Calu3 (cell line): ENCODE measurements at places on chromosomes 2 and 18. TPM values are rescaled to one million over a fixed set of nuclear protein-coding genes. Genes with fewer than 3 reads are reported as not detected.

GRCh38 chr2:120418174-120418787 lies 72.3 kb downstream of the INHBB start:
- H3K27me3 ChIP-seq, result peaks cover 78% of the 10 kb centered on the region
- no peak for DNase-seq
- H3K27ac ChIP-seq, result no peak overlapping the region
- H3K4me3 ChIP-seq, result no peak overlapping the region

DNA sequence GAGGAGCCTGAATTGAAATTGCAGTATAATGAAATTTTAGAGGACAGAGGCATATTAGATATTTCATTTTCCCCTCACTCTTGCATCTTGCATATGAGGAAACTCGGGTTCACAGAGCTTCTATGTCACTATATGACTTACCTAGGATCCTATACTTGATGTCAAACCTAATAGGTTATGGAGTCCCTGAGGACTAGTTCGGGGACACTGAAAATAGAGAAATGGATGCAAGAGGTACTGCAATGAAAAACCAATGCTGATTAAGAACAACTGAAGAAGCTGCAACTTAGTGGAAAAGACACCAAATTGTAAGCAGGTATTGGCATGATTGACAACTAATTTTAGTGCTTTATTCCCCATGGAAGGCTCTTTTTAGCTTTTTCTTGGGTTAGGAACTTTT lies 210.1 kb downstream of the IKZF2 start:
- no peak for DNase-seq
- H3K36me3 ChIP-seq, result no peaks in the 10 kb centered on the region
- peak overlapping the region; percentile 30 for H3K27ac ChIP-seq

DNA sequence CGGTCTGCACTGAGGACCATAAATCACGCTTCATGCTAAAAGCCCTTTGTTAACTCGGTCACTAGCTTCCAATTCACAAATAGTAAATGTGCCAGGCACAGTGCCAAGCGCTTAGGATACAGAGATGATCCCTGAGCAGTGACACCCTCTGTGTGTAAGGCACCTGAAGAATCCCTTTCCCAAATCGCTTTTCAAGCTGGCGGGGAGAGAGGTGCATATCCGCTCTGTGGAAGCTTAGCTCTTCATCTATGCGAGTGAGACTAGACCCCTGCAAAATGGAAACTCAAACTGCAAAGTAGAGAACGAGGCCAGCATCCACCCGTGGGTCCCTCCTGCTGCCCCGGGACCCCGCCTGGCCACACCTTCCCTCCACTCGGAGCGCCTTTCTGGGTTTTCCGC lies 2.4 kb downstream of the PIEZO2 start:
- H3K36me3 ChIP-seq, result no peaks in the 10 kb centered on the region
- no peak for DNase-seq
- H3K4me1 ChIP-seq, result peaks cover 8% of the 10 kb centered on the region
- H3K4me3 ChIP-seq, result no peak overlapping the region

- H3K27me3 ChIP-seq, result no peaks in the 10 kb centered on the region
- no peaks in the 10 kb centered on the region for H3K4me1 ChIP-seq
- H3K27ac ChIP-seq, result no peak overlapping the region
- no peak for DNase-seq
Measured at GRCh38 chr18:60865801-60866200, 467.4 kb upstream of the CDH20 start.

DNA sequence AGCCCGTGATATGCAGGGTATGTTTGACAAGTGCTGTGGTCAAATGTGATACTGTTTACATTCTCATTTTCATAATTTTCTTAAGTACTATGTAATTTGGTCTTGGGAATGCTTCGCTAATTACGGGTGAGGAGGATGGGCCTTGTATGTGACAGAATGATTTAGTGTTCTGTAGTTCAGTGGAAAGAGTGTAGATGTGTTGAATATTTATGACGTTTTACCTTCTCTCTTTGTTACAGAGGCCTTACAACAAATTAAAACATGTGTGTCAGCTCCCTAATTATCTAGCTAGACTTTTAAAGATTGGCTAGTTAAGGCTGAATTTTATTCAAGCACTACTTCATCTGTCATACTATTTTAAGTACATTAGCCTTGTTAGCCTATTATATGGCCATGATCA lies 10.6 kb upstream of the CHRNA1 start:
- H3K4me3 ChIP-seq, result no peak overlapping the region
- no peak for DNase-seq
- H3K4me1 ChIP-seq, result peaks cover 12% of the 10 kb centered on the region
- no peaks in the 10 kb centered on the region for H3K36me3 ChIP-seq
- peaks cover 8% of the 10 kb centered on the region for H3K27me3 ChIP-seq

GRCh38 chr18:44537526-44537925 lies 143.2 kb upstream of the SETBP1 start:
- H3K4me3 ChIP-seq, result no peak overlapping the region
- no peak overlapping the region for H3K27ac ChIP-seq
- DNase-seq, result peak; percentile 56
- H3K36me3 ChIP-seq, result no peaks in the 10 kb centered on the region

DNA sequence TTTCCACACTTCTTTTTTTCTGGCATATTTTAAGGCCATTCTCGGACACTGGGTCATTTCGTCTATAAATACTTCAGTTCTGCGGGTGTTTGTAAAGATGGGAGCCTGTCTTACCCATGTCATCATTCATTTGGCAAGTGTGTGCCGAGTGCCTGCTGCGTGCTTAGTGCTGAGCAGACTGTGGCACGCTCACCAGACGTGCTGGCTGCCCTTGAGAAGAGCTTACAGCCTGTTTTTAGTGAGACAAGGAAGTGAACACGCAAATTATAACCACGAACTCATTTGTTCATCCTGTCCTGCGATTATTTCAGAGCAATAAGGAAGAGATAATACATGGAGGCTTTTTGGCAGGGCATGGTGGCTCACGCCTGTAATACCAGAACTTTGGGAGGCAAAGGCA lies 10.4 kb upstream of the STON1 start:
- no peaks in the 10 kb centered on the region for H3K27me3 ChIP-seq
- H3K27ac ChIP-seq, result no peak overlapping the region
- H3K4me1 ChIP-seq, result no peaks in the 10 kb centered on the region
- H3K36me3 ChIP-seq, result peaks cover 12% of the 10 kb centered on the region

DNA sequence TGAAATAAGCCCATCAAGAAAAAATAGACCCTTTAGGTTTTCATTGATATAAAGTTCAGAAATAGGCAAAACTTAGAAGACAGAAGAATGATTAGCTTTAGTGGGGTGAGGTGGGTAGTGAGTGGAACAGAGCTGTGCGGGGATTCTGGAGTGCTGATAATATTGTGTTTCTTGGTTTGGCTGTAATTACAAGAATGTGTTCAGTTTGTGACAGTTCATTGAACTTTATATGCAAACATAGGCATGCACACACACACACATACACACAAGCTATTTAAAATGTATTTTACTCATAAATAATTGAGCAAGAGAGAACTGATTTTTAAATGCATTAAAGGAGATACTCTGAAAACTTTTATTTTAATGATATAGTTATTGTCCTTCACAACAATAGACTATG lies 17.1 kb downstream of the ARHGAP15 start:
- no peak for DNase-seq
- no peaks in the 10 kb centered on the region for H3K4me1 ChIP-seq
- H3K4me3 ChIP-seq, result no peak overlapping the region
- H3K27ac ChIP-seq, result no peak overlapping the region
- H3K27me3 ChIP-seq, result no peaks in the 10 kb centered on the region

GRCh38 chr18:37266290-37266689 lies 299.3 kb downstream of the CELF4 start:
- no peaks in the 10 kb centered on the region for H3K4me1 ChIP-seq
- H3K4me3 ChIP-seq, result no peak overlapping the region
- peak; percentile 23 for DNase-seq
- peaks cover 87% of the 10 kb centered on the region for H3K27me3 ChIP-seq
- H3K27ac ChIP-seq, result no peak overlapping the region

DNA sequence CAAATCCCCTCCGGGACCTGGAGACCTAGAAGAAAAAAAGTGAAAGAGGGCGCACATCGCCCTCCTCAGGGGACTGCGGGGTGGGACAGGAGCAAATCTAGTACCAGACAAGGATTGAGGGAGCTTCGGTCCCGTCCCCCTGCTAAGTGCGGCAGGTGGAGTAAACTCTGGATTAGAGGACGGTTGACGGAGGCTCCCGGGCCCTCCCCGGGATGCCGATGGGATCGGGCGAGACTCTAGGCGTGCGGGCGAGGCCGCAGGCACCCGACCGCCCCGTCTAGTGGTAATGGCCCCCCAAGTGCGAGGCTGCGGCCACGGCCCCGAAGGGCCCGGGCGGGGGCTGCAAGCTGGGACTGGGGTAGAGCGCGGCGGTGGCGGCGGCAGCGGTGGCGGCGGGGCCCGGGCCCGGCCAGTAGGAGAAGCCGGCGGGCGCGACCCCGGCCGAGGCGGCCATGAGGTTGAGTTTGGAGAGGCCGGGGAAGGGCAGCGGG lies 3.5 kb downstream of the FEV start:
- H3K27me3 ChIP-seq, result peaks cover 91% of the 10 kb centered on the region
- H3K27ac ChIP-seq, result no peak overlapping the region
- H3K4me3 ChIP-seq, result peak overlapping the region; percentile 51
- no peak for DNase-seq

GRCh38 chr2:198880421-198880820 lies 577.3 kb downstream of the SATB2 start:
- H3K4me1 ChIP-seq, result no peaks in the 10 kb centered on the region
- H3K27ac ChIP-seq, result no peak overlapping the region
- H3K36me3 ChIP-seq, result no peaks in the 10 kb centered on the region
- no peaks in the 10 kb centered on the region for H3K27me3 ChIP-seq

GRCh38 chr2:47488870-47489584 lies 86.1 kb downstream of the MSH2 start:
- peaks cover 14% of the 10 kb centered on the region for H3K36me3 ChIP-seq
- peak overlapping the region; percentile 61 for H3K27ac ChIP-seq
- no peak overlapping the region for H3K4me3 ChIP-seq
- peak; percentile 63 for DNase-seq

GRCh38 chr2:56325661-56326345 lies 142.0 kb downstream of the CCDC85A start:
- DNase-seq, result no peak
- H3K4me1 ChIP-seq, result no peaks in the 10 kb centered on the region
- H3K27ac ChIP-seq, result no peak overlapping the region
- H3K36me3 ChIP-seq, result no peaks in the 10 kb centered on the region
- H3K4me3 ChIP-seq, result no peak overlapping the region

- H3K27me3 ChIP-seq, result no peaks in the 10 kb centered on the region
- no peaks in the 10 kb centered on the region for H3K4me1 ChIP-seq
- no peak overlapping the region for H3K27ac ChIP-seq
- no peak for DNase-seq
- H3K36me3 ChIP-seq, result peaks cover 9% of the 10 kb centered on the region
- H3K4me3 ChIP-seq, result no peak overlapping the region
Measured at GRCh38 chr2:10149635-10150034, 27.1 kb downstream of the RRM2 start.

DNA sequence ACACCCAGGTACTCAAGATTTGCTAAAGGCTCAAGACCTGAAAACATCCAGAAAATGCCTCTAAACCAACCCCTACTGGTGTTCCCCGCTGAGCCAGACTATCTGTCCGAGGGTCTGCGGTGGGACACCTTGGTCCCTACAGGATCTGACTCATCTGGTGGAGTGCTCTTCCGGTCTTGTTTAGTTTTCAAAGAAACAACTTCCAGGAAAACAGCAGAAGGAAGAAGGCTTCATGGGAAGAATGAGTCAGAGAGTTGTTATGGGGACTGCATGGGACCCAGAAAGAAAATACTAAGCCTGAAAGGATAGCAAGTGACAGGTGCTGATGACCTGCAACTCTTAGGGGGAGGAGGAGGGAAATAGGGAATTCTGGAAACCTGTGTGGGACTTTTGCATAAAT lies 41.3 kb downstream of the ZFP36L2 start:
- H3K27ac ChIP-seq, result peak overlapping the region; percentile 84
- peaks cover 20% of the 10 kb centered on the region for H3K36me3 ChIP-seq
- H3K27me3 ChIP-seq, result no peaks in the 10 kb centered on the region
- peaks cover 47% of the 10 kb centered on the region for H3K4me1 ChIP-seq
- DNase-seq, result no peak
- no peak overlapping the region for H3K4me3 ChIP-seq

- H3K27me3 ChIP-seq, result peaks cover 14% of the 10 kb centered on the region
- H3K4me1 ChIP-seq, result peaks cover 16% of the 10 kb centered on the region
- H3K27ac ChIP-seq, result no peak overlapping the region
- H3K36me3 ChIP-seq, result no peaks in the 10 kb centered on the region
Measured at GRCh38 chr2:159922563-159922962, 124.6 kb upstream of the CD302 start.

DNA sequence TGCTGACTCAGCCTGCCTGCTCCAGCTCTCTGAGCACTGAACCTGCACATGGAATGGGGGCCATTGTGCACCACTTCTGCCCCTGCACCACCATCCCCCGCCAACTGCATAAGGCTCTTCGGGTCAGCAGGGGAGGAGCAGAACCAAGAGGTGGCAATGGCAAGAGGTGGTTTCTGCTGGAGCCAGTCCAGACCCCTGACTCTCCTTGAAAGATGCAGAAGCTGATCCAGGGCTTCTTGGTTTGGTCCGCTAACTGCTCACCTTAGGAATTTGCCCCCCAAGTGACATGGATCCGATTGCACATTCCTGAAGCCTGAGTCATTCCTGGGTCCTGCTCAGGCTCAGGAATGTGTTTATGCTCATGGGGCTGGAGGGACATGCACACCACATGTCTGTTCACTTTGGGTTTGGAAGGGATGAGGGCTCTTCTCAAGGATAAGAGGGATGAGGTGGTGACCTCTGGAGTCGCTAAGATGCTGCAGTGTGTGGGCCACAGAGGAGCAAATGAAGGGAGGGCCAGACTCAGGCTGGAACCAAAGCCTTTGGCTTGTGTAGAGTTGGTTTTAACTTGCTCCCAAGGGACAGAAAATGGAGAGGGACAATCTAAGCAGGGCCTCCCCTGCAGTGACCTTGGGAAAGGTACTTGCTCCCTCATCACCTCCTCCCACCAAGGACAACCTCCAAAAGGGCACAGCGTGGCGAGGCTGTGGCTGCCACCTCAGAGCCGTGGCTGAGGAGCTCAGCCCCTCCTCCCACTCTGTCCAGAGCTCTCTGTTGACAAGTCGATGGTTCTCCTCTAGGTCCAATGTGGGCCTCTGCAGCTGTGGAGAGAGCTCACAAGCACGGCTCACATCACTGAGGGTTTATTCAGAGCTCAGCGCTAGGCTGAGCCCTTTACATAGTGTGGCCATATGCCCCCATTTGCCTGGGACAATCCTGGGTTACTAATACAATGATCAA lies 66.2 kb downstream of the HS1BP3 start:
- peak; percentile 86 for DNase-seq
- H3K4me3 ChIP-seq, result no peak overlapping the region

DNA sequence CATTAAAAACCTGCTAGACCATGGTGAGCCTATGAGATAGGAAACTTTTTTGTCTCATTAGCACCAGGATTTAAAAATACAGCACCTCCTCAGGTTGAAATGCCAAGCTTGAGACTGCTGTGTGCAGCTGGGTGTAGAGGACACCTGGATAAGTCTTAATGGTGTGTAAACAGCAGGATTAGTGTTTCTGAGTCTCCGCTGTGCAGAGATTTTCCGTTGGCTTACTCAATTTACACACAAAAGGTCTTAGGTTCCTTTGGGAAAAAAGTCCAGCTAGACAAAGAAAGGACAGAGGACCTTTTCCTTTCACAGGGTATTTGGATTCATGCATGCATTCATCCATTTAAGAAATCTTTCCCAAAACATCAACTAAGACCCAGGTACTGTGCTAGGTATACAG lies 168.1 kb downstream of the NRXN1 start:
- no peak for DNase-seq
- H3K4me3 ChIP-seq, result no peak overlapping the region
- no peaks in the 10 kb centered on the region for H3K36me3 ChIP-seq
- no peak overlapping the region for H3K27ac ChIP-seq

The EML6 gene
- total RNA-seq, result 0.45 and 1.1 TPM in 2 replicates

The MALL gene
- 51.5 and 72.6 TPM in 2 replicates for total RNA-seq

The STARD6 gene
- not detected in 2 replicates for total RNA-seq

The TMEM87B gene
- 35.0 and 37.0 TPM in 2 replicates for total RNA-seq

The CDKL4 gene
- total RNA-seq, result 0.83 and 1.3 TPM in 2 replicates

The EFR3B gene
- total RNA-seq, result 0.10 and 0.17 TPM in 2 replicates

The DLX1 gene
- not detected in 2 replicates for total RNA-seq

The ARHGEF33 gene
- total RNA-seq, result 0.34 and 0.71 TPM in 2 replicates

The NTSR2 gene
- total RNA-seq, result not detected in 2 replicates

The CCDC121 gene
- total RNA-seq, result 5.5 and 6.3 TPM in 2 replicates

The IL1RN gene
- 19.4 and 55.8 TPM in 2 replicates for total RNA-seq

The FNDC4 gene
- 5.3 and 7.2 TPM in 2 replicates for total RNA-seq
